Activated T-helper 1 cell treated with anti-CD3 and anti-CD28 coated beads, Interleukin-2, amount 50 U/mL, for 16 hours (primary cell): ENCODE measurements at places on chromosomes 7 and 10.

- DNase-seq, result no peak
Measured at GRCh38 chr7:121945066-121945465, 72.1 kb downstream of the PTPRZ1 start.

DNA sequence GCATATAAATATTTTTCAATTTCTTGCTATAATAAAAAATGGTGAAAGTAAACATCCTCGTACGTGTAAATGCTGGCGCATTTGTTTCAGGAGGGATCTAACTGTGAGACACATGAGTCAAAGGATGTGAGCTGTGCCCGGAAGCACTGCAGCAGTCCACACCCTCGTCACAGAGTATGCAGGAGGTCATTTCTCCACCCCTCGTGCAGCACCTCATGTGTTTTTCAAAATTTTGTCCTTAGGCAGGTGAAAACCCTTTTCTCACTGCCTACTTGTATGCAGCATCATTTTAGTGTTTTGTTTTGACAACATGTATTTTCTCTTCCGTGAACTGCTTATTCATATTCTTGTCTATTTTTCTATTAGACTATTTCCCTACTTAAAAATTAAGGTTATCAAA, 162.7 kb downstream of the AVL9 start:
- no peak for DNase-seq

GRCh38 chr7:37815671-37816371, 32.6 kb upstream of the NME8 start:
- DNase-seq, result no peak

- DNase-seq, result no peak
Measured at GRCh38 chr10:16930540-16930939, 113.3 kb upstream of the RSU1 start.

DNA sequence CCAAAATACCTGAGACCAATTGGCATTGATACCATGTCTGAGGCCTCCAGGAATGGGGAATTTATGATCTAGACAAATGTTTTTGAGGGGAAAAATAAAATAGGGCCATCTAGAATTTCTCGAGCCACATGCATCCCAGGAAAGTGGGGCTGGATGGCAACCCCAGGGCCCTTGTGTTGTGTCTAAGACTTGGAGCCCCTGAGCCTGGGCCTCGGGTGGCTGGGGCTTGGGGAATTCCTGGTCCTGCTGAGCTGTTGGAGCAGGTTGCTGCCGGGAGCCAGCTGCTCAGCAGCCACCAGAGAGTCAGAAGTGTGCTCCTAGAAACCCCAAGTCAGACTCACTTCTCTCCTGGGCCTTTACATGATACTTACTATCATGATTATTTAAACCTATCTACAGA, 172.9 kb downstream of the WDR37 start:
- DNase-seq, result no peak

DNA sequence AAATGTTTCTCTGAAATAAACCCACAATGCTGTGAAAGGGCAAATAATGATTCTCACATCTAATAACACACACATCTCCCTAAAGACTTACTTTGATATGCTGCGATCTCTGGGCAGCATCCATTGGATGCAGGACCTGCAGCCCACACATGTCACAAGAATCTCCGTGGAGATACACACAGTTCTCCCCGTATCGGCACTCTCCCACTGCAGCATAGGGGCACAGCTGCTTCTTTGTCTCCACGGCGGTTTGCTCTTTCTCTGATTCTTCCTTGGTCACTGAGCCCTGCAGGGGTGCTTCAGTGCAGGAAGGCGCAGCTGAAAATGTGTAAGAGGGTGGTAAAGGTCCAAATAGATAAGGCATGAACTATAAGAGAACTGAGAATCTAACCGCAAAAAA, 20.4 kb downstream of the MKRN1 start:
- no peak for DNase-seq

DNA sequence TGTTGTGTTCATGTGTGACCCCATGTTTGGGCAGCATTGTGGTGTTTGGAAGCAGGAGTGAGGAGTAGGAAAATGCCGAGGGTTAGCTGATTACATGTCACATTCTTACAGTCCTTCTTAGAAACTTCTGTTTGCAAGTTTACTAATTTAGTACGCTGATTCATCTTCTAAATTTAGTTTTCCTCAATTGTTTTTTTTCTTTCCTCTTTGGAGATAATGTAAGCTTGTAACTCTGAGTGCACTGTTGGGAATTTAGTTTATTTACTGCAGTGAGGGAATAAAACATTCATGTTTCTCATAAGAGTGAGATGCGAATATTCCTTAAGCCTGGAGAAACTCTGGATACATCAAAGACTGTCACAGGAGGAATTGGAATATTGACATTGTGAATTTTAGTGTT, 135.0 kb downstream of the NT5C2 start:
- DNase-seq, result no peak

GRCh38 chr10:132330486-132330833, 1.5 kb upstream of the LRRC27 start:
- no peak for DNase-seq
